ENCODE measurements at places on chromosomes 4 and X.

- no peak for DNase-seq
Measured at GRCh38 chrX:13220916-13221315, 98.9 kb downstream of the ATXN3L start.

GRCh38 chr4:179007755-179008154, 1565.5 kb upstream of the AGA start:
- no peak for DNase-seq

DNA sequence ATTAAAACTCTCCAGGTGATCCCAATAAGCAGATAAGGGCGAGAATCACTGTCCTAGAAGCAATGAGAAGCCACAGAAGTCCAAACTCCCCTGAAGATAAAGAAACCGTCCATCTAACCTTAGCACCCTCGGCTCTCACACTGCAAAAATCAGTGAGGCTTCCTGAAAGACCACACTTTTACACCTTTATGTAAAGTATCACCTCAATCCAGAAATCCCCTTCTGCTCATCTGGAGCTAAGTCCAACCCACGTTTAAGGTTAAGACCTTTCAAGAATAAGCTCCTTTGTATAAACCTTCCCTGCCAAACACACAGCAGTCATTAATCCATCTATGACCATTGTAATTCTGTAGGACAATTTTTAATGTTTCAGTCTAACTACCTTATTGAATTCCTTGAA, 41.7 kb downstream of the LIN54 start:
- no peak for DNase-seq

- DNase-seq: no peak
Measured at GRCh38 chr4:105548483-105548882, 3.9 kb upstream of the ARHGEF38 start.

DNA sequence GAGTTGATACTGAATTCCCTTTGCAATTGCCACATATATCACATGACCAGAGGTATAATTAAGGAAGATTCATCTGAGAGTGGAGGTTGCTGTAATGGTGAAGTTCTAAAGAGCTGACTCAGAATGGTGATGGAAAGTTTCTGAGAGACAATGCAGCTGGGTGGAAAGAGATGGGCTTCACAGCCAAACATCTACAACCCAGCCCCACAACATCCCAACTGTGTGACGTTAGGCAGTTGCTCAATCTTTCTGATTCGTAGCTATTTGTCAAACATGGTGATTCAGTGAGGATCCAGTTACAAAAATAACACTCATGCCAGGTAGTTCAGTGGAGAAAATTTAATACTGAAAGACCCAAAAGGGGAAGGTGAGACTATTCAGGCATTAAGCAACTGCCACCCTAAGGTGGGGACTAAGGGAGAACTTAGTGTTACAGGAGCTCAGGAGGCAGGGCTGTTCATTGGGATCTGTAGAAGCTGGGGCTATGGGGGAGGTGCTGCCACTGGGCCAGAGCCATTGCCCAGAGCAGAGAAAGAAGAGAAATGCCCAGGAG, 6.9 kb upstream of the AFF1 start:
- no peak for DNase-seq

DNA sequence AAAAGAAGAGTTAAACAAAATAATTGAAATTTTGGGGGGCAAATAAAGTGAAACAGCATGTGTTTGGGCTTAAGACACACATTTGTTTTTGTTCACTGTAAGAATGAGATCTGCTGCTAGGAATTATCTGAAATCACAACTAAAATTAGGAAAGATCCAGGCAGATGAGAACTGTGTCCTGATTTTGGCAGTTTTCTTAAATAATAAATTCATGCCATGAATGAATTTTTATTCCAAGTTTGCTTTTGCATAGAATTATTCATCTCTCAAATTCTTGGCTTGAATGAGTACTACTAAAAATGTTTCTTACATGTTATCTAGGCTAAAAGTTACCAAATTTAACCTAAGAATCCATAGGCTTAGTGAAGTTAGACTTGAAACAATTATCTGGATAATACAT, 321.7 kb downstream of the ANK2 start:
- no peak for DNase-seq

DNA sequence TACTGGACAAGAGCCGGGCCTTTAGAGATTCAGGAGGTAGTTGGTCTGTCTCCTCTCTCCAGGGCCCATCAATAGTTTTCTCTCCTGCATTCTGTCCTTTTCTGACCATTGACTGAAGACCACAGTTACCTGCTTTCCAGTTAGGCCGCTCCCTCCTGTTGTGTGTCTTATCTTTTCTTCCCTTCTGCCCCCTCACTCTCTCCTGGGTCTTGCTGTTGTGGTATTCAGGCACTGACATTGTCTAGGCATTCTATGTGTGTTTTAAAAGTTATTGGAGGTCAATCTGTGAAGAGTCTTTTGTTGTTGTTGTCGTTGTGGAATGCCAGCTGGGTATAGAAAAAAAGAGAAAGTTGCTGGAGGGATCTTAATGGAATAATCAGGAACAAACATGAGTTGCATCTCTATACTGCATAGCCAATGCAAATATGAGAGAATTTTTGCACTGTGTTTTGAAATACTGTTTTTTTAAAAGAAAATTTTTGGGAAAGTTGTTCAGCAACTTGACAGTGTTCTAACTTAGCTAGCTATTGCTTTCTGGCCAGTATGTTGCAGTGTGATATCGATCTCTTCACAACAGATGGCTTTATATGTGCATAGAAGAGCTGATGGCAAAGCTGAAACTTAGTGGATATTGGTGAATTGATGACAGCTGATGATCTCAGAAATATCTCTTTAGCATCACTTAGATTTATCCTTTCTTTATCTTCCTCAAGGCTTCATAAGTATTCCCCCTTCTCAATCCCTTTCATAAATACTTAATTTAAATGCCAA, 240.7 kb downstream of the C4orf33 start:
- no peak for DNase-seq

DNA sequence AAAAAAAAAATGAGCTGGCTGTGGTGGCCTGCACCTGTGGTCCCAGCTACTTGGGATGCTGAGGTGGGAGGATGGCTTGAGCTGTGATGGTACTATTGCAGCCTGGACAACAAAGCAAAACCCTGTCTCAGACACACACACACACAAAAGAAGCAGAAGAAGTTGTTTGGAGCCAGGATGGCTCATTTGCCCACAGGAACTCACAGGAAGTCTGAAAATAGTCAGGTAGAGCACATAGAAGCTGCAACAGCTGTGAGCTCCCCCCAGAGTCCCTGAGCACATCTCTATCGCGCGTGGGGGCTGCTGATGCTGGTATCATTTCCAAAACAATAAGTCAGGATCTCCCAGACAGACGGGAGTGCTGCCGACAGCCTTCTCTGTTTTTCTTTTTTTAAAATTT, 13.4 kb upstream of the DHRSX start:
- DNase-seq: no peak

DNA sequence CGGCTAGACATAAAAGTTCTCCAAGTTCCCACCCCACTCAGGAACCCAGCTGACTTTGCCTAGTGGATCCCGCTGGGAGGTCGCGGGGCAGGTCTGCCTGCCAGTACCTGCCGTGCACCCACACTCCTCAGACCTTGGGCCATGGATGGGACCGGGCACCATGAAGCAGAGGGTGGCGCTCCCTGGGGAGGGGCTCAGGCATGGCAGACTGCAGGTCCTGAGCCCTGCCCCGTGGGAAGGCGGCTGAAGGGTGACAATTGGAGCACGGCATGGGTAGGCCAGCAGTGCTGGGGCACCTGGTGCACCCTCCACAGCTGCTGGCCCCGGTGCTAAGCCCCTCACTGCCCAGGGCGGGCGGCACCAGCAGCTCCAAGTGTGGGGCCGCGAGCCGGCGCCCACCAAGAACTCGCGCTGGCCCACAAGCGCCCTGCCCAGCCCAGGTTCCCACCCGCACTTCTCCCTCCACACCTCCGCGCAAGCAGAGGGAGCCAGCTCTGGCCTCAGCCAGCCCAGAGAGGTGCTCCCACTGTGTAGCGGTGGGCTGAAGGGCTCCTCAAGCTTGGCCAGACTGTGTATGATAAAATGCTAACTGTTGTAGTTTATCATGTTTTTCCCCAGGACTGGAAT, 63.1 kb downstream of the UGT2A2 start:
- DNase-seq: no peak

DNA sequence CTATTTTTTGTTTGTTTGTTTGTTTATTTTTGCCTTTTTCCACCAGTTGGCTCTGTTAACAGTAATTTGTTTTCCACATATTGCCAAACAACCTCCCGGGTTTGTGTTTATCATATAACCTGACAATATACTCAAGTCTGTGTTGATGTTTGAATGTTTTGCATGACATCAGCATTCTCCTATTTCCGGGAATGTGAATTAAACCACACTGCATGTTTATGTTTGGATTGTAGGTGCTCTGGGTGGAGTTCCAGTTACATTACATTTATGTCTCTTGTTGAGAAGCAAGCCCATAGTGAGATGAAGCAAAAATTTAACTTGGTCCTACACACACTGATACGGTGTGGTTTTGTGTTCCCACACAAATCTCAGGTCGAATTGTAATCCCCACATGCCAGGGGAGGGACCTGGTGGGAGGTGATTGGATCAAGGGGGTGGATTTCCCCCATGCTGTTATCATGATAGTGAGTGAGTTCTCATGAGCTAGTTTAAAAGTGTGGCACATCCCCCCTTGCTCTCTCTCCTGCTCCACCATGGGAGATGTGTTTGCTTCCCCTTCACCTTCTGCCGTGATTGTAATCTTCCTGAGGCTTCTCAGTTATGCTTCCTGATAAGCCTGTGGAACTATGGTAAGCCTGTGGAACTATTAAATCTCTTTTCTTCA, 54.4 kb upstream of the CLNK start:
- no peak for DNase-seq

DNA sequence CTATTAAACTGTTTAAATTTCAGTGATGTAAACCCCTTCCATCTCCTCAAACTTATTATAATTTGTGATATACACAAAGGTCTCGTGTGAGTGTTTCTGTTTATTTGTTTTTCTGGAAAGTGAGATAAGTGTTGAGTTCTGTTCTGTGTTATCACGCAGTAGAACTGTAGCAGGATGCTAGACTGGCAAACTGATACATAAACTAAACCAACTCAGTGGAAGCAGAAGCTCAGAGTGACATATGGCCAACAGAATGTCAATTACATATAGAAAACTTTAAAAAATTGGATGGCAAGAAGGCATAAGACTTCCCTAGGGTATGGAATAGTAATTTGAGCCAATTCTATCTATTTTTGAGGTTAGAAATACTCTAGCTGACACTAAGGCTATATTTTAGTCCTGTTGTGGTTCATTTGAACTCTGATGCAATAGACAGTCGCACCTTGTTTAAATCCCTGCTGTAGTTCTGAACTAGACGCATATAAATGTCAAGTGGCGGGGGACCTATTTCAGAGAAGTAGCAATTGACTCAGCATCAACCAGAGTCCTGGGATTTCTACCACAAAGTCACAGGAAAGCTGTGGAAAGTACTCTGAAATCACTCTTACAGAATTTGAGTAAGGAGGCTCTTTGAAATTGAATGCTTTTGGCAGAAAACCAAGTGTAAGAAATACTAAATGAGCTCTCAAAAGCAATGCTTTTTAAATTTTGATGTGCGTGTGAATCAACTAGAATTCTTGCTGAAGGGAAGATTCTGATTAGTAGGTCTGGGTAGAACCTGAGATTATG, 294.4 kb downstream of the INPP4B start:
- DNase-seq: no peak
